ENCODE measurements at places on chromosomes 4 and X. TPM values are rescaled to one million over a fixed set of nuclear protein-coding genes. Genes with fewer than 3 reads are reported as not detected.

Gene TRIML1
- not detected for total RNA-seq

Gene MAGEB16
- not detected for total RNA-seq

Gene TIMP1
- 324 TPM for total RNA-seq

Gene PLP1
- not detected for total RNA-seq

DNA sequence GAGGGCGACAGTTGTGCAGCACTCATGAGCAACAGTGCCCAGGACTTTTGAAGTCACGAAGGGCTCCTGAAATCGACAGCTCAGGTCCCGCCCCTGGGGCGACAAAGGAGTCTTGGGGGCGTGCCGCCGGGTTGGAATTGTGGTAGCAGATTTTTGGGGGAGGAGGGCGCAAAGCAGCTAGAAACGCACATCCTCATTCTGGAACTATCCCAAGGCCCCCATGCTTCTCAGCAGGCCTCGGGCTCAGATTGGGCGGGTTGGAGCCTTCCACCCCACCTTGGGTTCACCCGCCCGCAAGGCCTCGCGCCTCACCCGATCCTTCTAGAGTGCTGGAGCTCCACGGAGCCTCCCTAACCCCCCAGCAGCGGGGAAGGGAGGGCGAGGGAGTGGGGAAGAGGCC lies 85.5 kb downstream of the HPRT1 start:
- H3K27ac ChIP-seq: no peak overlapping the region
- no peaks in the 10 kb centered on the region for H3K4me1 ChIP-seq
- H3K27me3 ChIP-seq: peaks cover 20% of the 10 kb centered on the region
- H3K4me3 ChIP-seq: no peak overlapping the region
- H3K36me3 ChIP-seq: no peaks in the 10 kb centered on the region

DNA sequence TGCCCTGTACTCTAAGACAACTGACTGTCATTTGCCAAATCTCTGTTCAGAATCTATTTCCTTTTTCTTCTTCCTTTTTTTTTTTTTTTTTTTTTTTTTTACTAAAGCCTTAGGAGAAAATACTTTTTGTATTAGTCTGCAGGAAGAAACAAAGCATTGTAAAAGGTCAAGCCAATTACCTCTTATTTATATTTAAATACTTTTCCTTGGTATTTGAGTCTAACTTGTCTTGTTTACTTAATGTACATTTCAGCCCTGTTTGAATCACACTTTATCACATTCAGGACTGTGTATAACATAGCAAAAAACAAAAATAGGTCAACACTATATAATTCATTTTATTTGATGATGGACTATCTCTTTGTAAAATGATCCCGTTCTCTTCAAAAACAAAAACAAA lies 262.2 kb downstream of the RPA4 start:
- H3K4me3 ChIP-seq: no peak overlapping the region
- DNase-seq: no peak
- no peak overlapping the region for H3K27ac ChIP-seq
- no peaks in the 10 kb centered on the region for H3K4me1 ChIP-seq
- no peaks in the 10 kb centered on the region for H3K36me3 ChIP-seq

DNA sequence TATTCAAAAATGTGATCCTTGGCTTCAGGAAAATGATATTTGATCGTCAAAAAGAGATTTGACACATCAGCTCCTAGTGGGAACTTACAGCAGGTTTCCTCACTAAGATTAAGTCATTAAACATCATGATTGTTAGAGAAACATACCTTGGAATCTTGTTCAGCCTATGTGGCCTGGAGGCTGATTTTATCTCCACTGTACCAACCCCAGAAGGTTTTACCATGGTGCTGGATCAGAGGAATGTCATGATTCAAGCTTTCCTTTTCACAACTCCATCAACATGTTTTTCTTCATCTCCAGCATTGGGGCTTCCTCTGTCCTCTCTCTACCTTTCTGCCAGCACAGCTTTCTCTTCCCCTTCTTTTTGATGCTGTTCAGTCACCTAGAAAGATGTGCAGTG lies 68.4 kb upstream of the MID1IP1 start:
- no peaks in the 10 kb centered on the region for H3K27me3 ChIP-seq
- no peaks in the 10 kb centered on the region for H3K36me3 ChIP-seq
- no peak overlapping the region for H3K27ac ChIP-seq

DNA sequence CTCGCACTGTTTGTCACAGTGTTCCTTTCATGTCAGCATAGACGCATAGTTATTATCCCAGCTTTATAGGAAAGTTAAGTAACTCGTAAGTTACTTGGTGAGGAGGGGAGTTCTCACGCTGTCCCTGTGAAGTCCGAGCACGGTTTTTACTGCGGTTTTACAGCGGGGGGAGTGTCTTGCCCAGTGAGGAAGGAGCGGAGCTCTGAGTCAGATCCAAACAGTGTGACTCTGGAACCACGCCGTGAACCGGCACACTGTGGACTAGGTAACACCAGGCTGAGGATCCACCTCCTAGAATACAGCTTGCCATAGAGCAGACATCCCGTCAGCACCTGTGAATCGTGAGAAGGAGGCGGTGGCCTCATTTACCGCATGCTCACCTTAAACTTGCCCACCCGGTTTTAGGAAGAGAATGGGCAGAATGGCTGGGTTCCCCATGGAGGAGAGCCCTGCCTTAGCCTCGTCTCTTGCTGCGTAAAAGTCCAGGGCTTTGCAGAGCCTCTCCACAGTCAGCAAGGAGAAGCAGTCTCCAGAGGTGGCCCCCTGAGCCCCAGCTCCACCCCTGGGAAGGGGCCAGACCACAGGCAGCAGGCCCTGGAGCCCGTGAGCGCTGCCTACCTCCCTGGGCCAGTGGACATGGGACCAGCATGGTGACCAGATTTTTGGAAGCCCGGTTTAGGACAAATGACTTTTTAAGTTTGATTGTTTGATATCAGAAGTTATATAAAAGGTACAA lies 40.2 kb upstream of the HGFAC start:
- peak; percentile 42 for DNase-seq
- H3K36me3 ChIP-seq: no peaks in the 10 kb centered on the region
- H3K4me3 ChIP-seq: no peak overlapping the region

DNA sequence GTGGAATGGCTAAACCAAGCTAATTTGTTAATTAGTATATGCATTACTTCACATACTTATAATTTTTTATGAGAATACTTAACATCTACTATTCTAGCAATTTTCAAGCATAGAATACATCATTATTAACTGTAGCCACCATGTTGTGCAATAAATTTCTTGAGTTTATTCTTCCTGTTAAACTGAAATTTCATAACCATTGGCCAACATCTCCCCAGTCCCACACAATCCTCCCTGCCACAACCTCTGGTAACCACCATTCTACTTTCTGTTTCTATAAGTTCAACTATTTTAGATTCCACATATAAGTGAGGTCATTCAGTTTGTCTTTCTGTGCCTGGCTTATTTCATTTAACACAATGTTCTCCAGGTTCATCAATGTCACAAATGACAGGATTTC lies 208.5 kb downstream of the PPP4R3C start:
- DNase-seq: no peak
- H3K4me1 ChIP-seq: no peaks in the 10 kb centered on the region
- H3K36me3 ChIP-seq: no peaks in the 10 kb centered on the region
- H3K27me3 ChIP-seq: no peaks in the 10 kb centered on the region
- H3K4me3 ChIP-seq: no peak overlapping the region
- H3K27ac ChIP-seq: no peak overlapping the region

GRCh38 chr4:105196523-105197145 lies 50.0 kb downstream of the TET2 start:
- no peaks in the 10 kb centered on the region for H3K27me3 ChIP-seq
- H3K4me3 ChIP-seq: no peak overlapping the region
- no peak overlapping the region for H3K27ac ChIP-seq
- no peaks in the 10 kb centered on the region for H3K36me3 ChIP-seq
- peaks cover 26% of the 10 kb centered on the region for H3K4me1 ChIP-seq

DNA sequence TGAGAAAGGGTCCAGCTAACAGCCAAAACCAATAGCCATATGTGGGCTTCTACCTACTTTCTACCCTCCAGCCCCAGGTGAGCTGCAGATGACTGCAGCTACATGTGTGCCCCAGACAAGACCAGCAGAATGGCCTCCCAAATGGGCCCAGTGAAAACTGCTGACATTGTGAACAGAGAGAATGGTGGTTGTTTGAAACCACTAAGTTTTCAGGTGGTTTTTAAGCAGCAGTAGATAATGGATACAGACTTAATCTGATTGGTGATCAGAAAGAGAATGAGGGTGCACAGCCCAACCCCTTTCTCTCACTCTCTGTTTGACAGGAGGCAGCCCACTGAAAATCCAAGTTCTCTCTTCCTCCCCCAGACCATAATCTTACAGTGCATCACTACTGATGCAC lies 42.5 kb upstream of the BBS12 start:
- no peak overlapping the region for H3K4me3 ChIP-seq
- H3K4me1 ChIP-seq: peaks cover 6% of the 10 kb centered on the region
- H3K36me3 ChIP-seq: no peaks in the 10 kb centered on the region
- H3K27ac ChIP-seq: no peak overlapping the region
- no peak for DNase-seq
- no peaks in the 10 kb centered on the region for H3K27me3 ChIP-seq

- no peaks in the 10 kb centered on the region for H3K27me3 ChIP-seq
- H3K4me3 ChIP-seq: no peak overlapping the region
- H3K36me3 ChIP-seq: no peaks in the 10 kb centered on the region
- no peak overlapping the region for H3K27ac ChIP-seq
- no peaks in the 10 kb centered on the region for H3K4me1 ChIP-seq
These were observed 379.6 kb upstream of the ZFP42 start for GRCh38 chr4:187615972-187616371.

- no peak overlapping the region for H3K27ac ChIP-seq
These were observed 30.2 kb upstream of the GRIA3 start for GRCh38 chrX:123153846-123154335.

DNA sequence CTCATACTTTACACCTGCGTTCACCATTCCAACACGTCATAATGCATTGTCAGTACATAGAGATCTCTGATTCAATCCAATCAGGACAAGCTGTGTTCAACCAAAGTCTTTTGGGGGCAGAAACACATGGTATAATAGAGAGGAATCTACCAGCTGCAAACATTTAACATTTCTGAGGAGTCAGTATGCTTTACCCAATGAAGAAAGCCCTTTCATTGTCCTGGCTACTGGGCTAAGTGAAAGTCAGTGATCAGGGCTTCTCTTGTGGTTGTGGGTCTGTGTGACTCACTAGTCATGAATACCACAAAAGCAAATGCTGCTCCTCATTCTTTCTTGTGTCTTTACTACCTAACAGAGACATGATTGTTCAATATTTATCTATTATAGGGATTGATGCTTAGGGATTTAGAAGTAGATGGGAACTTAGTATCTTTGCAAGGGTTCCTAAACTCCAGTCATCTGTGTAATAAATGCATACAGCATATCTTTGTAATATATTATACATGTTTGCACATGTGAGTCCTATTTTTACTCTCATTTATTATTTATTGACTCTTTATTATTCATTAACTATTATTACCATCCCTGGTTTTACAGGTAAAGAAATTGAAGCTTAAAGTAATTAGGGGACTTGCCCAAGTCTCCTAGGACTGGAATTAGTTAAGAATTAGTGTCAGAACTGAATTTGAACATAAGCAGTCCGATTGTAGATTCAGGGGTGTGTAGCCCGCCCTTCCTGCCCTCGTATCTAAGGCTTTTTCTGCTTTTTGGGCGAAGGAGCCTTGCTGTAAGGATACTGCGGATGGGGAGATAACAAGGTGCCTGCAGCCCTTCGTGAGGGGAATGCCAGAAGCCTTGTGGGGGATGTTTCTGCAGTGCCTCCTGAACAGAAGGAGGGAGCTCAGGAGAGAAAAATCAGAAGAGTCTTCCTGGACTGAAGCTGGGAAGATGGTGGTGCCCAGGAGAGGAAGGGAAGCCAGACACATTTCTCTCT lies 353.1 kb upstream of the BOD1L1 start:
- H3K27ac ChIP-seq: no peak overlapping the region
- no peaks in the 10 kb centered on the region for H3K36me3 ChIP-seq
- no peak for DNase-seq
- no peaks in the 10 kb centered on the region for H3K27me3 ChIP-seq

DNA sequence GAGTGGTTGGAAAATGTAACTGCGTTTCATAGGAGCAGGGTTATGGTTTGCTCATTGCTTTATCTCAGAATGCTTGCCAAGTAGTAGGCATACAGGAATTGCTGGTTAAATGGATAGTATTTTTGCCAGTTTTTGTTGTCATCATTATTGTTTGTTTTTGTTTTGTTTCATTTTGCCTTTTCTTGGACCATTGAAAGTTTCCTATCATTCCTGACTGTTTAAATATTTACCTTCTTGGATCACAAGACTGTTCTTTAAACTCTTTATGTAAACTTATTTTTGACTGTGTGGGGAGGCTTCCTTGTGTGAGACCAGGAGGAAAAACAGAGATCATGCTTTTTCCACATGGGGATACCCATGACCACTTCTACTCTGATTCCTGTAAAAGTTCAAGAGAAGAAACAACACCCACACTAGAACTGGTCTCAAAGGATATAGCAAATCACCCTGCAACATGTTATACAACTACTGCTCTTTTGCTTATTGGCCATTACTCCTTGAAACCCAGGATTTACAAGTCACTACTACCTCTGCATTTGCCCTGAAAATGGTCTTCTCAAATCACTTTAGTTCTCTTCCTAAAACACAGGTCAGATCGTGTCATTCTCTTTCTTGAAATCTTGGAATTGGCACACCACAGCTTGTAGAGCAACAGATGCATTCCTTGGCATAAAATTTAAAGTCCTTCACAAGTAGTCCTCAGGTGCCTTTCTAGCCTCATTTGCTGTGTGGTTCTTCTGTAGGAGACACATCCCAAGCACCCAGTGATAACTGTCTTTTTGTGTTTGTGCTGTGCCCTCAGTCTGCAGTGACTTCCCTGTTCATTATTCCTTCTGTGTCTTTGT lies 51.3 kb downstream of the FNIP2 start:
- H3K36me3 ChIP-seq: no peaks in the 10 kb centered on the region
- H3K27me3 ChIP-seq: no peaks in the 10 kb centered on the region
- peak overlapping the region; percentile 12 for H3K27ac ChIP-seq
- H3K4me1 ChIP-seq: peaks cover 80% of the 10 kb centered on the region
- DNase-seq: no peak
- H3K4me3 ChIP-seq: no peak overlapping the region

DNA sequence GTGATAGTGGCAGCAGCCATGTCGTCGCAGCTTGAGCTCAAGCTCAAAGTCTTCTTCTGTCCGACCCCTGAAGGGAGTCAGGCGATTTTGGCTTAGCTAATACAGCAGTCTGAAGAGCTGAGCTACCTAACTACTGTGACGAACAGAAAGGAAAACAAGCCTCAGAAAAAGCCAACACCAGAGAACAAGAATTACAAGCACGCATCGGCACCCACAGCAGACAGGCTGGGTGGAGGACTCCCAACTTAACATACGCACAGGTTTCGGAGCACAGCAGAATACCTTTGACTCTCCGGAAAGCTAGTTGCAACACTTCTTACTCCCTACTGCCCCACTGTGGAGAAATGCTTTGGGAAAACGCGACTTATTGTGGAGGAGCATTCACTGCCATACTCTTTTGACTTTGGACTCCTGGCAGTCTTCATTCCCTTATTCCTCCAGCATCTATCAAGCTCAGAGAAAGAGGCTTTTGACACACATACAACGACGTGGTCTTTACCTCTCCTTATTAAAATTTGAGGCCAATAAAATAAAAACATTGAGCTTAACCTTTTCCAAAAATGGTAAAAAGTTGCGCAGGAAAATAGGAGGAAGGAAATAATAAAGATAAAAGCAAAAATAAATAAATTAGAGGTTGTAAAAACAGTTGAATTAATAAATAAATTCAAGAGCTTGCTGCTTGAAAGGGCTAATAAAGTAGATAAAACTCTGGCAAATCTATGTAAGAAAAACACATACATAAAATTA lies 41.3 kb upstream of the GPC3 start:
- no peaks in the 10 kb centered on the region for H3K27me3 ChIP-seq
- no peak overlapping the region for H3K4me3 ChIP-seq
- no peak overlapping the region for H3K27ac ChIP-seq
- no peaks in the 10 kb centered on the region for H3K4me1 ChIP-seq
- no peak for DNase-seq
- no peaks in the 10 kb centered on the region for H3K36me3 ChIP-seq

GRCh38 chr4:1043651-1044468 lies 32.4 kb downstream of the FGFRL1 start:
- H3K36me3 ChIP-seq: no peaks in the 10 kb centered on the region
- no peak overlapping the region for H3K4me3 ChIP-seq
- no peak overlapping the region for H3K27ac ChIP-seq
- peak; percentile 86 for DNase-seq

Measured in upper lobe of right lung (tissue), 1 donor.